ENCODE measurements at places on chromosomes 2 and 18.

GRCh38 chr2:29278966-29279365 lies 163.8 kb downstream of the CLIP4 start:
- DNase-seq: no peak

GRCh38 chr2:76444732-76445131 lies 734.0 kb upstream of the GCFC2 start:
- no peak for DNase-seq

- no peak for DNase-seq
These were observed 18.6 kb upstream of the ACOXL start for GRCh38 chr2:110713513-110714362.

DNA sequence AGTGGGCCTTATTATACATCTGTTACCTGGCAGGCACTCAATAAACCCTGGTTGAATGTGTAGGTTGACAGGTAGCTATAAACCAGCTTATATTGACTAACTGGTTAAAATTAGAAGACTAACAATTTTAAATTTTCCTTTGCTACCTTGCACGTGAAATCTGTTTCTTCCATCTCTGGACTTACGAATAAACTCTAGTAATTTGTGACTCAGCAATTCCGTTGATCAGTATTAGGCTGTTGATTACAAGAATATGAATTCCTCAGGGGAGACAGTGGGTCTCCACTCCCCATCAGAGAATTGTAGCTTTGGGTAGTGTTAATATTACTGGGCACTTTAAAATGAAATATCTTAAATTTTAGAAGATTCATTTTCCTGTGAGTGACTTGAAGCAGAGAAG lies 137.8 kb upstream of the SP5 start:
- DNase-seq: no peak

DNA sequence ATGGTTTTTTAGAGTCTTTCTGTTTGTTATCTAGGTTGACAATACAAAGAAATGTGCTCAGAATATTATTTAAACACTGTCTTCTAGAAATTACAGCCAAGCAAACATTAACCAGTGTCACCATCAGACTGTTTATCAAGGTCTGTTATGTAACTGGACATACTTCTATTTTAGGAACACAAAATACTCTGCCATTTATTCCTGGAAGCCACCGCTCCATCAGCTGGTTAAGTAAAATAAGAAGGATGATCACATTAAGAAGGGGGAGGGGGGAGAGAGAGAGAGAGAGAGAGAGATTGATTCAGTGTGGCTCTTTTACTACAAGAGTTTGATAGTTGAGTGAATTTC lies 47.9 kb downstream of the MBP start:
- DNase-seq: no peak

DNA sequence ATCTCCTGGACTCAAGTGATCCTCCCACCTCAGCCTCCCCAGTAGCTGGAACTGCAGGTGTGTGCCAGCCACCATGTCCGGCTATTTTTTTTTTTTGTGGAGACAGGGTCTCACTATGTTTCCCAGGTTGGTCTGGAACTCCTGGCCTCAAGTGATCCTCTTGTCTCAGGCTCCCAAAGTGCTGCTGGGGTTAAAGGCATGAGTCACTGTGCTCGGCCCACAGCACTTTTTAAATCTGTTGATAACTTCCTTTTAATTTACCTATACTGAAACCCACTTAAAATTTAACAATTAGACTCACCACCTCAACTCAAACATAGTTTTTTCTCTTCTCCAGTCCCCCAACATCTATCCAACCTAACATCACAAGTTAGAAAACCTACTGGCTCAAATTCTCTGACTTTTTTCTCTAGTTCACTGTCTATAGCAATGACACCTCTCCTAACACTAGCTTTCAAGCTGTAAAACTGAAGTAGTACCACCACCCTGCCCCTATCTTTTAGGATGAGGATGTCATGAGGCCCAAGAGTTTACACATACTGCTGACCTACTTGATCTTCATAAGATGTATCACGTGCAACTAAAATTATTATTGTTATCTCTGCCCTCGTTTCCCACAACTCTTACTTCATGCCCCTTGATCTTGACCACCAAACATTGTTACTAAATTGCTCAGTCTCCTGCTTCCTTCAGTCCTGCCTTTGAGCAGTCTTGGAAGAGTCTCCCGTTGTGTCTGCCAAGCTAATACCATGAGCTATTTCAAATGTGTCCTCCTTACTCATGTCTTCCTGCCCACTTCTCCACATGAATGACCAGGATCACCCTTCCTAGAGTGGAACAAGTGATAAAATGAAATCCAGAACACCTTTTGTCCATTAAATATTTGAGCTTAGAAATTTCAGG lies 142.3 kb upstream of the ZFP36L2 start:
- DNase-seq: no peak

DNA sequence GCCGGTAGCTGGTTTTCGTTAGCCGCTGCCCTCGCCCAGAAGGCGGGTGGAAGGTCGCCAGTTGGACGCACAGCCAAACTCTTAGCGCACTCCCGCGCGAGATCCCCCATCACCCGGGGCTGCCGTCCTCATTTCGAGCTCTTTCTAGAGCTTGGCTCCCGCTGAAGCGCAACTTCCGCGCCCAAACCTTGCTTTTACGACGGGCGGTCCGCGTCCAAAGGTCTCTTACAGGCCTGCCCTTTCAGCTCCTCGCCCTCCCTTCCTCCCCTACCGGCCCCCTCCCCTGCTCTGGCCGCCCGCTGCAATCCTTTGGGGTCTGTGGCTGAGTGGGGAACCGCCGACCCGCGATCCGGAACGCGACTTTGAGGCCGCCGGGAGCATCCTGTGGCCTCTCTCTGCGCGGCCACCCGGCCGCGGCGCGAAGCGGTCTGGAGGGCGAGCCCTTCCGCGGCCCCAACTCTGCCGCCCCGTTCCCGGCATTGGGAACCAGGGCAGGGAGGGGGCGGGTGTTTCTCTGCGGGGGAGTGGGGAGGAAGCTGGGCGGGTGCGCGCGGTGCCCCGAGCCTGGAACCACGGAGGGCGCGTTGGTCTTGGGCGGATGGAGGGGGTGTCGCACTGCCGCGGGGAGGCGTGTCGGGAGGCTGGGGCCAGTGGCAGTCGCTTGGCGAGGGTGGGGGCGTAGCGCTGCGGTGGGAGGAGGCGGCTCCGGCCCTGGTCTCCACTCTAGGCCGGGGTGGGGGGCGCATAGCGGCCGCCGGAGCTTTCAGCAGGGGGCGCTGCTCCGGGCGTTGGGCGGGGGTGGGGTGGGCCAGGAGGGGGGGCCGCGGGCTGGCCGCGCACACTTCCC lies at the start of gene GDF7:
Gene GDF7 (plus strand): TSS at position 841 of the 847 bp plus-strand sequence. CDS start 96 bp downstream, outside the sequence.
- no peak for DNase-seq

DNA sequence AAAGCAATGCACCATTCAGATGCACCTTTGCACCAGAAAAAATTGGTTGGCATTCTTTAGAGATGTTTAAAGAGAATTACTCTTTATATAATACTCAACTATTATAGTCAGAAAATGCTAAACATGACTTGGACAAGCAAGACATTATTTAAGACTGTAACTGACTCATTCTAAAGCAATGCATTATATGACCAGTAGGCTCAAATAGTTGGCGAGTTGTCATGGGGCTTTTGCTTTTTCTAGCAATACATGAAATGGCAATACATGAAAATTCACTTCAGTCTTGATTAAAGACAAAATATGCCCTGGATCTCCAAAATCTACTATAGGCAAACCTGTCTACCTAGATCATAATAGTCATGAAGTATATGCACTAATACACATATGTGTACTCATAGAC lies 216.9 kb upstream of the VWC2L start:
- no peak for DNase-seq

- DNase-seq: no peak
These were observed 396.0 kb upstream of the RGPD4 start for GRCh38 chr2:107430596-107431266.

DNA sequence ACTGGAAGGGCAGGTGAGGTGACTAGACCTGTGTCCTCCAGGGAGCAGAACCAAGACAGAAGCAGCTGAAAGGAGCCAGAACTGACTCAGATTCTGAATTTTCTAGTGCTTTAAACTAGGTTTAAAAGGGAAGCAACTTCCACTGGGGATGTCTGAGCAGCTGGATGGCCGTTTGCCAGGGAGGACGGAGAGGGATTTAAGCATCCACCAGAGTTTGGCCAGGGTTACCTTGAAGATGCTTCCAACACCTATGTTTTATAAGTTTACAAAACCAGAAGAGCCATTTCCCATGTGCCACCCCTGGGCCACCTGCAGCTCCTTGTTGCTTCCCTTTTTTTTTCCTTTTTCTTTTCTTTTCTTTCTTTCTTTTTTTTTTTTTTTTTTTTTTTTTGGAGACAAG lies 48.6 kb upstream of the RBM44 start:
- no peak for DNase-seq

- no peak for DNase-seq
These were observed 79.9 kb upstream of the RIT2 start for GRCh38 chr18:43195421-43195820.

DNA sequence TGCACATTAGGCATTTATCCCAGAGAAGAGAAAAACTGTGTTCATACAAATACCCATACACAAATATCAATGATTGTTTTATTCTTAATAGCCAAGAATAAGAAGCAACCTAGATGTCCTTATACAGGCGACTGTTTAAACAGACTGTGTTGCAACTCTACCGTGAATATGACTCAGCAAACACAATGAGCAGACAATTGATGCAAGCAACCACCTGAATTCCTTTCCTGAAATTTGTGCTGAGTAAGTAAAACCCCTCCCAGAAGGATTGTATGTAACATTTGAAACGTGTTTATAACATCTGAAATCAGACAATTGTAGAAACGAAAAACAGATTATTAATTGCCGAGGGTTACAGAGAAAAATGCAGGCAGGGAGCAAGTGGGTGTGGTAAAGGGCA lies 621.9 kb upstream of the SOX11 start:
- DNase-seq: no peak

DNA sequence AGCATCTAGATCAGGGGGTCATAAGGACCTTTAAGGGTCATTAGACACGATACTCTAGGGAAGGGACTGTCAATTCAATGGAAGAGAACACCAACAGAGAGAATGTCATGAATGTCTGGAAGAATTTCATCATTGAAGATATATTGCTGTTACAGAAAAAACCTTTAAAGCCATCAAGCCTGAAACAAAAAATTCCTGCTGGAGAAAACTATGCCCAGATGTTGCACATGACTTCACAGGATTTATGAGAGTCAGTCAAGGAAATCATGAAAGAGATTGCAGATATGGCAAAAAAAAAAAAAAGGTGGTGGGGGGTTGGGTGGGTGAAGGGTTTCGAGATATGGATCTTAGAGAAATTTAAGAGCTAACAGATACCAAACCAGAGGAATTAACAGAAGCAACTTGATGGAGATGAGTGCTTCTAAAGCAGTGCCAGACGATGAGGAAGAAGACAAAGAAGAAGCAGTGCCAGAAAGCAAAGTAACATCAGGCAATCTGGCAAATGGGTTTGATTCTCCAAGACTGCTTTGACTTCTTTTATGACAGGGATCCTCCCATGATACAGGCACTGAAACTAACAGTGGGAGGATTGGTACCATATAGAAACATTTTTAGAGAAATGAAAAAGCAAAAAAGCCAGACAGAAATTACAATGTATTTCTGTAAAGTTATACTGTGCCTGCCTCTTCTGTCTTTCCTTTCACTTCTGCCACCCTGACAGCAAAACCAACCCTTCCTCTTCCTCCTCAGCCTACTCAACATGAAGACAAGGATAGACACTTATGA lies 28.5 kb downstream of the MAP4K3 start:
- no peak for DNase-seq

- no peak for DNase-seq
These were observed 93.5 kb upstream of the KIF5C start for GRCh38 chr2:148781544-148781943.

DNA sequence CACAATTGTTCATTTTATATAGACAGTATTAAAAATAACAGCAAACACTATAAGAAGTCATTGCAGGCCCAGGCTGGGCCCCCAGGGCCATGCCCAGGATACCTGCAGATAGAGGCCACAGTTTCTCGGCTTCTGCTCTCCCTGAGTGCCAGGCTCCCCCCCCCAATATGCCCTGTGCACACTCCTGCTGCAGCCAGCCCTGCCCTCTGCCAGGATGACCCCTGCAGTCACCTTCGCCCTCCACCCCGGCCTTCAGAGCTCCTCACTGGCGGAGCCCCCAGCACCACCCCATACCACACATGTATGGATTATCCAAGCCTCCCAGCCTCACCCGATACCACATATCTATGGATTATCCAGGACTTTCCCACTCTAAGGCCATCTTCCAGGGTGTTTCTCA lies 104.5 kb downstream of the TPO start:
- no peak for DNase-seq

DNA sequence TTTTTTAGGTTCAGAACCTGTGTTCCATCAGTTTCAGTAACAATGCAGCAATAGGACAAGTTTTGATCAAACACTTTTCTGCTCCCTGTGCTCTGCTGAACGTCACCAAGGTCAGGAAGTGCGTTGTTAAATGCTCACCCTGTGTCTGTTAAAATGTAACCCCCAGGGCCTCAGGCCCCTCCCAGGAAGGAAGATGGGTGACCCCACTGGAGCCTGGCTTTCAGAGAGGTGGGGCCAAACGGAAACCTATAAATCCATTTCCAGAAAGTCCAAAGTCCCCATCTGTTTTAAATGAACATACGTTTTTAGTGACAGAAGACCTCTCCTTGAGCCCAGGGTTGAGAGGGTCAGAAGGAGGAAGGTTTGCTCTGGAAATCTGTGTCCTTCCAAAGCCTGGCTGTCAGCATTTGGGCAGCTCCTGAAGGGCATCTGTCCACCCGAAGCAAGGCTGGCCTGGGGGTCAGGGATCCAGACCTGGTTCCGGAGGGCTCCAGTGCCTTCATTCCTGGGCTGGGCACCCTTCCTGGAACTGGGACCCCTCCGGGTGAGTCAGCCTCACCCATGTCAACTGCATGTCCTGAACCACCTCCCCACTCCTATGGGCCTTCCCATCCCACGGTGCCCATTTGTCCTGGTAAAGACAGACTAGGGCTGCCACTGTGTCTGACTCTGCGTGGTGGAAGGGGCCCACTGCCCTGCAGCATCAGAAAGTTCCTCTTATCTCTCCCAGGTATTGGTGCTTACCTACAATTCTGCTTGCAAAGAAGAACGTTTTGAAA lies 117.4 kb upstream of the COPS8 start:
- DNase-seq: no peak

- peak; percentile 83 for DNase-seq
These were observed at the start of the genes HADHA and HADHB for GRCh38 chr2:26244309-26245230. TSS of gene HADHA (minus strand) at chr2:26244632. CDS start at chr2:26244596, 36 bp downstream. TSS of gene HADHB (plus strand) at chr2:26244939. CDS start at chr2:26254255, 9,316 bp downstream.

- no peak for DNase-seq
These were observed 38.3 kb downstream of the SRSF7 start for GRCh38 chr2:38712871-38713270.

DNA sequence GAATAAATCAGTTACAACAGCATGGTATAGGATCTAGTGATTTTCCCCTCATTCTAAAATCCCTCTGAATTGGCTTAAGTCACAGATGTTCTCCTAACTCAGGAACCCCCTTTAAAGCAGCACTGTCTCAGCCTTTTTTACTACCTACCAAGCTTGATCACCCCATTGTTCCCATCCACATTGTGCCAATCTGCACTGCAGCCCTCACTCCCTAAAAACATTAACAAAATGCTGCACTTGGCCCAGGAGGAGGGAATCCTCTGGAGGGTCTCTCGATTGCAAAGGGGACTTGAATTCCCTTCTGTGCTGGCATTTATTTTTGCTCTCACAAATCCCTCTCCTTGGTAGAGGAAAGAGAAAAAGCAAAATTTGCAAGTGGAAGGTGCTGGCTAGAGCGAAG lies 223.0 kb downstream of the PID1 start:
- DNase-seq: no peak
